ENCODE measurements at places on chromosomes 1 and 21.
A peak's percentile ranks its signal among the peaks of the same experiment; 100 is the strongest.

DNA sequence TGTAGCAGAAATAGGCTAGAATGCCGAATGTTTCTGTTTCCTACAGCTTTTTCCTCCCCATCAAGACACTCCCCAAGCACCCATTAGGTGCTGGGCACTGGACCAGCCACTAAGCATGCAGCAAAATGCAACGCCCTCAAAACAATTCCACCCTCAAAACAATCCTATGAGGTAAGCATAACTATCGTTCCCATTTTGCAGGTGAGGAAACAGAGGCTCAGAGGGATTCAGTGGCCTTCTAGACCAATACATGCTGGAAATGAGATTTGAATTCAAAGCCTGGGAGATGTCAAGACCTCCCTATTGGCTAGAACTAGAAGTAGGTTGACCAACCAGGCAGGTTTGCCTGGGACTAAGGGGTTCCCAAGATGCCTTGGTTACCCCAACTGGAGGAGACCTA is 10.2 kb upstream of the ALDH4A1 start:
- no peak for DNase-seq

DNA sequence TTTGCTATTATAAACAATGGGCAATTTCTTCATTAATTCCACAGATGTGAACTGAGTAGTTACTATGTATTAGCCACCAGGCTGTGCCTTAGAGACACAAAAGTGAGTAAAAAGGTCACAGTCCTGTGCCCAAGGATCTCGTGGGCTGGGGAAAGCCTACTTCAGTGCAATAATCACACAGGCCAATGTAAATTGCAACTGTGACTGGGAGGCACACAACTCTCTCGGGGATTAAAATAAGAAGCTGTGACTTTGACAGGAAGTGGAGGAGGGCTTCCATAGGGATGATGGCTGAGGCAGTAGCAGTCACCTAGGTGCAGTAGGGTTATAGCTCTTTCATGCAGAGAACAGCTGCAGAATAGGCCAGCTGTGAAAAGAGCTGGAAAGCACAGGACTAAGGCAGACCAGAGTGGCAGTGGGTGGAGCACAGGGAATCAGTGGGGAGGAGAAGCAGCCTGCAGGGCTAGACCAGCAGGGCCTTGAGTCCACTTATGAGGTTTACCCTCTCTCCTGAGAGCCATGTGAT is 121.9 kb downstream of the MAB21L3 start:
- DNase-seq, result no peak

DNA sequence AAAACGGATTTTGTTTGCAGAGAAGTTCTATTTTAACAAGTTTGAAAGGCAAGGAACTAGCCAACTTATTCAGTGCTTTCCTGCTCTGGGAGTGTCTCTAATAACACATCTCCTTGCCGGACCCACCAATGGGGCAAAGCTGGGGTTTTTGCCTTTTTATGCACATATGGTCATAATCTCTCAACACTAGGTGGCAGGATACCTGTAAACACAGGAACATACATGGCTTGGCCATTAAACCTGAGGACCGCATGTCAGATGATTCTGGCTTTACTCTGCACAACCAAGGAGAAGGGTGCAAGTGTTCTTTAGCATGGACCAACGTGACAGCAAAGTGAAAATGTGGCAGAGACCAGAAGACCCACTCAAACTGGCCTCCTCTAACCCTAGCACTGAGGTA is 4.9 kb downstream of the TMEM9 start:
- no peak for DNase-seq

DNA sequence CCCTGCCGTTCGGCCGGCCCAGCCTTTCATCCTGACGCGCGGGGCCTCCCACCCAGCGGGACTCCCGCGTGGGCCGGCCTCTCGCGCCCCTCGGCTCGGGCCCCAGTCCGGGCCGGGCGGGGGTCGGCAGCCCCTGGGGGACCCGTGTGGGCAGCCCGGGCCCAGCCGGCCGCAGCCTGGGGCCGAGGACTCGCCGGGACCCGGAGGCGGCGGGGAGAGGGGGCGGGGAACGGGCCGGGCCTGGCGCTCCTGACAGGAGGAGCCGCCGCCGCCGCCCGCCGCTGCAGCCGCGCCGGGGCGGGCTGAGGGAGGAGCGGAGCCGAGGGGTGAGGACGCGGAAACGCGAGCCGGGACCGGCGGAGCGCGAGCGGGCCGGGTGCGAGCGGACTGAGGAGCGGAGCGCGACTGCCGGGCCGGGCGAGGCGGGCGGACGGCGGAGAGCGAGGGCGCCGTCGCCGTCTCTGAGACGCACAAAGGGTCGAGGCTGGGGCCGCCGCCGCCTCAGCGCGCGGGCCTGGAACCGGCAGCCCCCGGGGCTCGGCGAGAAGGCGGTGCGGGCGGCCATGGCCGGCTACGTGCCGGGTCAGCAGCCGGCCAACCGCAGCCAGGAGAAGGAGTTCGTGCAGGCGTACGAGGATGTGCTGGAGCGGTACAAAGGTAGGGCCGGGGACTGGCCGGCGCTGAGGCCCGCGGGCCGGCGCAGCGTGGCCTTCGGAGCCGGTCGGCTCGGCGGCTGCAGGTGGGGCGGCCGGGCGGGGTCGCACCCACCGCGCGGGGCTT is 79.1 kb downstream of the NDUFS5 start:
- peak; percentile 44 for DNase-seq

GRCh38 chr1:22385537-22385936 is 66.1 kb upstream of the ZBTB40 start:
- DNase-seq, result no peak

DNA sequence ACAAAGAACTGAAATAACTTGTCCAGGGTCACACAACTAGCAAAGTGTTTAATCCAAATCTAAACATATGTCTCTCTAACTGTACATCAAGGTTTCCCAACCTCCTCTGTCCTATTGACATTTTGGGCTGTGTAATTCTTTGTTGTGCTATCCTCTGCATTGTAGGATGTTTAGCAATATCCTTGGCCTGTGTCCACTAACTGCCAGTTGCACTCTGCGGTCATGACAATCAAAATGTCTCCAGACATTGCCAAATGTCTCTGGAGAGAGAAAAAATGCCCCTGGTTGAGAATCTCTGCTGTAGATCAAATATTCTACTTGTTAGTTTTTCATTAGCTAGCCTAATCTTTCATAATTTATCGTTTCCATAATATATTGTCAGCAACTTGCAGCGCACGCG is 353.4 kb upstream of the NEGR1 start:
- DNase-seq, result no peak

GRCh38 chr1:160340146-160340545 is 2.9 kb downstream of the COPA start:
- DNase-seq, result no peak

DNA sequence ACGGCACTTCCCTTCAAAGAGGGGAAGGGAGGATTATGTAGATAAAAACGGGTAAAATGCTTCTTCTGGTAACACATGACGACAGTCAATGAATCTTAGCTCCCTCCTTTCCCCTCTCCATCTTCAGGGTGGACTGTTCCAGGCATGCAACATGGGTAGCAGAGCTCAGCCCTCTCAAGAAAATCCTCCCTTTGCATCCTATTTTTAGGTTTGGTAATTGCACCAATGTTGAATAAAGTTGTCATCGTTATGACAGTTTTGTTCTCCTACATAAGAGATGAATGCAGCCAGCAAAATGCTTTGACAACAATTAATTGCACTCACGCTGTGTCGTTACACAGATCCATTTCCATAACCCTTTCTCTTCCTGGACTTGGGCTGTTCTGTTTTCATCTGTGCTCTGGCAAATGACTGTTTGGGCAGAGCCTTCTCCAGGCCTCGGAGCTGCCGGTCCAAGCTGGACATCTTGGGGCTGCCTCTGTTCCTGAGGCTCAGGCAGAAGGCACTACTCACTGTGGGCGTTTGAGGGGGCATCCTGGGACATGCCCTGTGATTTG is 127.6 kb downstream of the CNIH3 start:
- no peak for DNase-seq
